Heart right ventricle (tissue), 16 donors: ENCODE measurements at places on chromosomes 12 and 14. TPM values are rescaled to one million over a fixed set of nuclear protein-coding genes. Genes with fewer than 3 reads are reported as not detected.

Gene TMTC1
- total RNA-seq = 37.0 TPM

DNA sequence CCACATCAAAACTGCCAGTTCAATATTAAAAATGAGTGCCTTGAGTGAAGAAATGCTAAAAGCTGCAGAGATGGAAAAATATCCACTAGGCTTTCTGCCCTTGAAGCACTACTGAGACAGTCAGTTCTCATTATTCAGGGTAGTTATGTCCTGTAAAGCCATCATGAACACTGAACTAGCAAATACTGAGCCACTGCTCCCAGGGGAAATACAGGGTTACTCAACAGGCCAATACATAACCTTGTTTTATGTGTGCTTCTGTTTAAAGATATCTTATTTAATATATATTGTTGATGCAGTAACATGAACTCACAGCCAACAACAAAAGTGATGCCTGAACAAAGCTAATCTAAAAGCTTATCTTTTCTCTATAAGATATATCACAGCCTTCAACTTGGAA lies 3.3 kb downstream of the RAD52 start:
- DNase-seq = no peak

DNA sequence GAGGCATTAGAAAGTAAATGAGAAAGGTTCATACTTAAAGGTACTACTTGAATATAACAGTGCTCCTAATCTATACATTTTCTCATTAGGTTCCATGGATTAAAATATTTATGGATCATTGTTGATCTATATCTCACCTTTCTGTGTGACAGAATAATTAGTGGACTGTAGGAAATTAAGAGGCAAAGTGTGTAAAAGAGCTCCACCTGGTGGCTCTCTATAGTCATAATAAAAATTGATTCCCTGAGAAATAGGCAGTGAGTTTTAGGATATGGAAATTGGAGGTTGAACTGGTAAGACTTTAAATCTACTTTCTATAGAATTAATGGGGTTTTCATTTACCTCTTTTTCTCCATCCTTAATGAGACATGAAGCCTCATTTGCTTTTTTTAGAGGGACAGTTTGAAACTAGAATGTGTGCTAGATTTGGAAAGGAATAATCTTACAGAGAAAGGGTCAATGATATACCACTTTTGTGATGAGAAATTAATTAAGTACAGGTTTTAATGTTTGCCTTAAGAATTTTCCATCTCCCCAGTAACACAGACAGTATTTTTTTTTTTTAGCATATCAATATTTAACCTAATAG lies 11.8 kb upstream of the DERA start:
- DNase-seq = no peak

GRCh38 chr12:53054112-53054878 lies 4.4 kb downstream of the TNS2 start:
- DNase-seq = peak; percentile 92

Gene PAPLN
- total RNA-seq = 2.6 TPM

- DNase-seq = no peak
Measured at GRCh38 chr14:69620211-69620611, 8.8 kb downstream of the SUSD6 start.

GRCh38 chr12:66538970-66539369 lies 139.9 kb downstream of the GRIP1 start:
- no peak for DNase-seq

DNA sequence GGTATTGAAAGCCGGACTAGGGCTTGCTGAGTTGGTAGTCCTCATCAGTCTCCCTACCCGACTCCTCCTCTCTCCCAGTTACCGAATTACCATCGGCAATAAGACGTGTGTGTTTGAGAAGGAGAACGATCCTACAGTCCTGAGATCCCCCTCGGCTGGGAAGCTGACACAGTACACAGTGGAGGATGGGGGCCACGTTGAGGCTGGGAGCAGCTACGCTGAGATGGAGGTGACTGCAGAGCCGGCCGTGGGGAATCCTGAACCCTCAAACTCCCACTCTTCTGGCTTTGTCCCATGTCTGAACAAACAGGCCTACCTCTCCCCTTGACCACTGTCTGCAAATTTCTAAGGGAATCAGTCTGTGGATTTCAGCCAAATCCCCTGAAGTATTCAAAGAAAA lies 82.9 kb downstream of the ACACB start:
- DNase-seq = no peak

DNA sequence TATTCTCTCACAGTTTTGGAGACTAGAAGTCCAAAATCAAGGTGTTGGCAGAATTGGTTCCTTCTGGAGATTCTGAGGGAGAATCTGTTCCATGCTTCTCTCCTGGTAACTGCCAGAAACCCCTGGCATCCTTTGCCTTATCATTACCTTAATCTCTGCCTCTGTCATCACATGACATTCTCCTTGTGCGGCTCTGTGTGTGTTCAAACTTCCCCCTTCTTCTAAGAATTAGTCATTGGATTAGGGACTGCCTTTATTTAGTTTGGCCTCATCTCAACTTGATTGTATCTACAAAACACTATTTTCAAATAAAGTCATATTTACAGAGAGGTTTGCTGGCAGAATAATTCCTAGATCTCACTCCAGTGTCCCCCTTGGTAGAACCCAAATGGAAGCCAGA lies 68.9 kb downstream of the ZNF641 start:
- DNase-seq = no peak
